HepG2 (cell line): ENCODE measurements at places on chromosomes 1 and 21. TPM values are rescaled to one million over a fixed set of nuclear protein-coding genes. Genes with fewer than 3 reads are reported as not detected.

Gene PEAR1
- 0.06 and 0.27 TPM in 2 replicates for total RNA-seq

Gene TMEM269
- 0.15 and 0.24 TPM in 2 replicates for total RNA-seq

Gene OR2L8
- total RNA-seq = not detected in 2 replicates

Gene ICOSLG
- total RNA-seq = 0.45 and 0.51 TPM in 2 replicates

Gene FCER1G
- 1.3 and 1.5 TPM in 2 replicates for total RNA-seq

Gene ZMYND12
- total RNA-seq = 0.13 TPM in 1 of 2 replicates, not detected in the other

Gene ESPN
- total RNA-seq = 38.5 and 48.6 TPM in 2 replicates

Gene SLC16A4
- 0.60 and 1.1 TPM in 2 replicates for total RNA-seq

DNA sequence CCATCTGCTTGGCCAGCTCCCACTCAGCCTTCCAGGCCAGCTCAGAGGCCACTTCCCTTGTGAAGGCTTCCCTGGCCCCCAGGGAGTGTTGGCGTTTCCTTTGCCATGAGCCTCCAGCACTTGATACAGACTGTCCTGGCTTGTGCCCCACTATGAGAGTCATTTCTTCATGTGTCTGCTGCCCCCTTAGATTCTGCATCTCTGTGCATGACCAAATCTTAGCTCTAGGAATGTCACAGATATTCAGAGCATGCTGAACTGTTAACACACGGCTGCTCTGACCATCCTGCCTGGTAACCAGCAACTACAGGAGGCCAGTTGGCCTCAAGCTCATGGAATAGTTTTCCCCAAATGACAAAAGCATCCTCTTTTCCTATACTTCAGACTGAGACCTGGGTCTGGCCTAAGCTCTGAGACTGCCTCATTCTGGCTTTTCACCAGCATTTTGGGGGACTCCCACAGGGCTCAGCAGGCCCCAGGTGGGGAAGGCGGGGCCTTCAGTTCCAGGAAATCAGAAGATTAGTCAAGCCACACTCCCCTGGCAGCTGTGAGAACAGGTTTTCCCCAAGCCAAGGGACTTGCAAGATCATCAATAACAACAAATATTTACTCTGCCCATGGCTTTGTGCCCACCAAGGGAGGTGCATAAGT, 182.6 kb upstream of the EDN2 start:
- no peak for DNase-seq

DNA sequence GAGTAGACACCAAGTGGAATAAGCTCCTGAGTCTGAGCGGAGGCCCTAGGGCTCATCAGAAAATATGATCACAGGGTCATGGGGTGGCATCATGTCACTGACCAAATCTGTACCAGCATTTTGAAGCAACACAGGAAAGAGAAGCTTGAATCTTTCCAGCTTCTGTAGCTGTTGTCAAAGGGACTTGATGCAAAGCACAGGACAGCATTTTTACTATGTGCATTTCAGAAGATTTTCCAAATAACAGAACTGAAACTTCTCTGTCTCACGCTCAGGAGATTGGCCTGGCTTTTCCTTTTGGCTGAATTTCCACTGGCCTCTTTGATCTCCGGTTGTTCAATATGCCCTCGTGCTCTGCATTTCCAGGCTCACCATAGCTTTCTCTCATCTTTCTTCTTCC, 127.2 kb upstream of the ATP1B1 start:
- no peak for DNase-seq

GRCh38 chr1:12376236-12377045, 146.6 kb downstream of the VPS13D start:
- DNase-seq = no peak

GRCh38 chr1:241934201-241934848, 23.2 kb upstream of the BECN2 start:
- peak; percentile 48 for DNase-seq

DNA sequence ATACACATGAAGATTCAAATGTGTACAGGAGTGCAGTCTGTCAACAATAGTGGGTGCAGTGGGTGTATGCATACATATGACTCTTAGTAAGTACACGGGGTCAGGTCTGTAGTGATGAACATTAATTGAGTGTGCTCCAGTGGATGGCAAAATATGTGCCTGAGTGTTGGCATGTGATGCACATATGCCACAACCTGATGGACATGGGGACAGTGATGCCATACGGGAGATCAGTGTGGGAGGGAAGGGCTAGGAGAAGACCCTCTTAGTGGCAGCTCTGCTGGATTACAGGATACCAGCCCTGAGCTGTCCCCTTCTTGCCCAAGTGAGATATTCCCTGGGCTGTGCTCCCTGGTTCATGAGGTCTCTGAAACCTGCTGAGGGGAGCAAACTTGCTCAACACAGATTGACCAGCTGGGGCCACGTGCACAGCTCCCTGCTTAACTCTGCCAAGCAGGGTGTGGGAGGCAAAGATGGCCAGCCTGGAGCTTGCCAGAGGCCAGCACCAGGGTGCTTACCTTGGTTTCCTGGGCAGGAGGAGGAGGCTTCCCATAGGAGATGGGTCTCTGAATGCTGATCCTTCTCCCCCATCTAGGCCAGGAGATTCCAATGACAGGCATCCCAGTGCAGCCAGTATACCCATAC, 2.2 kb downstream of the SHISA4 start:
- DNase-seq = no peak

GRCh38 chr1:89631816-89632656, 884 bp upstream of the LRRC8C start:
- DNase-seq = no peak

DNA sequence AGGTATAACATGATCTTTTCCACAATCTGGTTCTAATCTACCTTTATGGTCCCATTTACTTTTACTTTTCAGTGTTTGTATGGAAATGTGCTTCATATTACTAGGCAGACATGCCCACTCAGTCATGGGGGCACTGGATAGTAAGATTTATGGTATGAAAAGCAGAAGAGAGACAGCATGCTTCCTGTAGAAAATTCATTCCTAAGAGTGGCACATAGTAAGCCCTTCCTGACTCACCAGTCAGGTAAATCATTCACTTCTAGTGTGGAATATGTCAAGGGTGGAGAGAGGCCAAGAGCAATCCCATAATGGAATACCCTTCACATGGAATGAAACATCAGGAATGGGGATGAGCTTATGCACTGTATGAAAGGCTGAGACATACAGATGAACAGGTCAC, 49.5 kb upstream of the BCL10 start:
- peak; percentile 82 for DNase-seq

GRCh38 chr1:233673261-233673946, 59.5 kb downstream of the KCNK1 start:
- DNase-seq = no peak

- DNase-seq = peak; percentile 93
These were observed 6.1 kb downstream of the SKI start for GRCh38 chr1:2233997-2234761.

DNA sequence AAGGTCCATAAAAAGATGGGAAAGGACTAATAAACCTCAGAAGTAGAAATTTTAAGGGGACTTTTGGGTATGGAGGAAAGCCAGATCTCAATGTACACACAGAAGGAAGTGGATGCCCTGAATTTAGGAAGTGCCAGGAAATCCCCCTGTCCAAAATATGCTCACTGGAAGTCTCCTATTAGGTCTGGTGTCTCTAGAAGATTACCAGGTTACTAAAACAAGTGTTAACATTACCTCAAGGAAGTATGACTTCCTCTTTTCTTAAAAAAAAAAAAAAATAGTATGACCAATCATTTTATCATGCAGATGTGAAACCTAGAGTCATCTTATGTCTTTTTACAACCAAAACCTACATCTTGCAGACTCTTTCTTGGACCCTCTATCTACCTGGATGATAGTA, 30.7 kb downstream of the CD58 start:
- no peak for DNase-seq

- peak; percentile 77 for DNase-seq
These were observed 17.2 kb downstream of the NFYC start for GRCh38 chr1:40708750-40709099.

GRCh38 chr1:228312136-228312764, 94.4 kb downstream of the TRIM11 start:
- no peak for DNase-seq

GRCh38 chr1:239274242-239274830, 112.0 kb upstream of the CHRM3 start:
- no peak for DNase-seq

GRCh38 chr1:183282101-183282855, 96.2 kb downstream of the LAMC2 start:
- DNase-seq = no peak

- DNase-seq = no peak
These were observed 479.9 kb upstream of the PLXNA2 start for GRCh38 chr1:208724079-208724478.

GRCh38 chr21:46000182-46000730, 18.7 kb downstream of the COL6A1 start:
- no peak for DNase-seq

- DNase-seq = peak; percentile 63
These were observed 17.6 kb downstream of the SLC2A1 start for GRCh38 chr1:42940851-42941639.

DNA sequence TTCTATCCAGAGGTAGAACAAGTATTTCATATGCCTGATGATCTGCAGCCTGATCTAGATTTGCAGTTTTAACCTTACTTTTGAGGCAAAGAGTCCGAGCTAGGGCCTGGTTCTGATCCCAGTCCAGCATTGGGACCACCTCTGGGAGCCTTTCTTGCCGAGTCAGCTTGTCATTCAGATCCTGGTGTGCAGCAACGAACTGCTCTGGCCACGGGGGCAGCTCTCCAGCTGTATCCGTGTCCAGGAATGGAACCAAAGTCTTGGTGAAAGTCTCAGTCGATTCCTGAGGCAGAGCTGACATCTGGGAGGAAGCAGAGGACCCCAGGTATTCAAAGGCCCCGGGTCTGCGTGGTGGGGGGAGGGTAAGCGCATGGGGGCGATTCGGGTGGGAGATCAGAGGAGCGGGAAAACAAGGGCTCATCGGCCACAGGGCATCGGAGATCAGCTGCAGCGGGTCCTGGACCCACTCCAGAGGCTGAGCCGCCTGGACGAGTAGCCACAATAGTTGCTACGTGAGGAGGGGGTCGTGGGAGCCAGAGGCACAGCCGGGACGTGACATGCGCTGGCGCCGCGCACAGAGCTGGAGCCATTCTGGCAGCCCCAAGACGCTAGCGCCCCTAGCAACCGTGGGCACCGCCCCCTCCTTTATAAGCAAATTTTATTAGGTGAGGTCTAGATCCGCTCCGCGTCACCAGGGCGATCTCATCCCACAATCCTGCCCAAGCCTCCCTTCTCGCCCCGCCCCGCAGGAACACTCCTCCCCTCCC, 32.4 kb upstream of the BSDC1 start:
- DNase-seq = no peak
